ENCODE measurements at places on chromosomes 1 and 21. TPM values are rescaled to one million over a fixed set of nuclear protein-coding genes. Genes with fewer than 3 reads are reported as not detected.
A peak's percentile ranks its signal among the peaks of the same experiment; 100 is the strongest.

DNA sequence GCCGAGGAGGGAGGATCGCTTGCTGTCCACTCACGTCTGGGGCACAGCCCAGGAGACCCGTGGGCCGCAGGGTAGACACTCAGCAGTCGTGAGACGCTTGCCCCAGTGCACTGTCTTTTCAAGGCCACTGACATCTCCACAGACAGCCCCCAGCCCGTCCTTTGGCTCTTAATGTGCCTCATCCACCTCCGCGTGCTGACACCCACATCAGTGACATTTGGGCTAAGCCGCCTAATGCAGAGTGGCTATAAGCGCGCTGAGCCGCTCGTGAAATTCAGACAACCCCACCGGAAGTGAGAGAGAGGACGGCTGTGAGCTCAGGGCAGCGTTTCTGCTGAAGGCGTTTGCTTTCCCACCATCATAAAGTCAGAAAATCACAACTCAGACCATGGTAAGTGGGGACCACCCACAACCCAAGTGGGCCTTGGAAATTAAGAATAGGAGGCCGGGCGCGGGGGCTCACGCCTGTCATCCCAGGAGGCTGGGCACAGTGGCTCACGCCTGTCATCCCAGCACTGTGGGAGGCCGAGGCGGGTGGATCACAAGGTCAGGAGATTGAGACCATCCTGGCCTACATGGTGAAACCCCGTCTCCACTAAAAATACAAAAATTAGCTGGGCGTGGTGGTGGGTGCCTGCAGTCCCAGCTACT lies 8.4 kb downstream of the SLC35E2B start:
- no peak for DNase-seq

- no peak for DNase-seq
Observed at GRCh38 chr1:11342621-11343032, 69.6 kb downstream of the UBIAD1 start.

DNA sequence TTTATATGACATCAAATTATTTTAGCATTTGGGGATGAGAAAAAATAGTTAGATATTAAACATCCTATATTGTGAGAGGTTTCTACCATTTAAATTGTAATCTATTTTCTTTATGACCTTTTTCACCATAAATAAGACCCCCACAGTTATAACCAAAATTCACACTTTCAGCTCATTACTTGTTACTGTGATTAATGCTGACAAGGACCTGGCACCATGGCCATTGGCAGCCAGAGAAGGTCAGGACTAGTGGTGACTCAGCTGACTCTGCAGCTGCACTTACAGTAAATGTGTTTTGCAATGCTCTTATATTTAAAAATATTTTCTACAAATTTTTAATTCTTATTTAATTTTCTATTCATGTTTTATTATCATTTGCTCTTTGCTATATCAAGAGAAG lies 133.3 kb upstream of the C1orf105 start:
- peak; percentile 37 for DNase-seq

DNA sequence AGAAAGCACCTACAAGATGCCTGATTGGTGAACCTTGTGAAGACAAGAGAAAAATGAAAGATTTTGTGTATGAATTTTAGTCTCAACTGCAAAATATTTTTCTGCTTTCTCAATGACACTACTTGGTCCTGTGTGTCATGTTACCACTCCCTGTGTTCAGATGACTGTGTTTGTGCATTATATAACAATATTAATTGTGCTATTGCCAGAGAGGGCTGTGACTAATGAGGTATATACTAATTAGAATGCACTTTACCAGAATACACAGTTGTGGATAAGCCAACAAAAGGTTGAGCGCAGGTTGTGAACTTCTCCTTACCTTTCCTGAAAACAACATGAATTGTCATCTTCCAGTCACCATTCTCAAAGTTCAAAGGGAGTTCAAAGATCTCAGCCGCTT lies 17.3 kb upstream of the FMO2 start:
- no peak for DNase-seq

- DNase-seq: no peak
Observed at GRCh38 chr1:6222636-6223035, 13.1 kb downstream of the ICMT start.

GRCh38 chr1:71307451-71307850 lies 226.6 kb upstream of the ZRANB2 start:
- DNase-seq: peak; percentile 30

DNA sequence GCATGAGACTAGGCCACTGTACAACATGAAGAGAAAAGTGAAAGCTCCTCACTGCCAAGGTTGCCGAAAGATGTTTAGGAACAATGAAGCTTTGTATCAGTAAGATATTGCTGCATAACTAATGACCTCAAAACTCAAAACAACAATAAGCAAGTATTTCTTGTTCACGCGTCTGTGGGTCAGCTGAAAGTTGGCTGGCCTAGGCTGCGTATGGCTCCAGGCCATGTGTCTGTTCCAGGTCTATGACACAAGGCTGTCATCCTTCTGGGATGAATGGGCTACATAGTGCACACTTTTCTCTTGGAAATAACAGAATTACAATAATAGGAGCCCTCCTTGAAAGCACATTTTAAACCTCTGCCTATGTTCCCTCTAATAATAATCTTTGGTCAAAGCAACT lies 515.9 kb downstream of the PLPP3 start:
- no peak for DNase-seq

GRCh38 chr21:21003701-21004100 lies 5.5 kb downstream of the NCAM2 start:
- DNase-seq: no peak

- no peak for DNase-seq
Observed at GRCh38 chr1:233390842-233391737, 63.6 kb downstream of the MAP3K21 start.

GRCh38 chr1:238589843-238590435 lies 699.2 kb upstream of the ZP4 start:
- no peak for DNase-seq

DNA sequence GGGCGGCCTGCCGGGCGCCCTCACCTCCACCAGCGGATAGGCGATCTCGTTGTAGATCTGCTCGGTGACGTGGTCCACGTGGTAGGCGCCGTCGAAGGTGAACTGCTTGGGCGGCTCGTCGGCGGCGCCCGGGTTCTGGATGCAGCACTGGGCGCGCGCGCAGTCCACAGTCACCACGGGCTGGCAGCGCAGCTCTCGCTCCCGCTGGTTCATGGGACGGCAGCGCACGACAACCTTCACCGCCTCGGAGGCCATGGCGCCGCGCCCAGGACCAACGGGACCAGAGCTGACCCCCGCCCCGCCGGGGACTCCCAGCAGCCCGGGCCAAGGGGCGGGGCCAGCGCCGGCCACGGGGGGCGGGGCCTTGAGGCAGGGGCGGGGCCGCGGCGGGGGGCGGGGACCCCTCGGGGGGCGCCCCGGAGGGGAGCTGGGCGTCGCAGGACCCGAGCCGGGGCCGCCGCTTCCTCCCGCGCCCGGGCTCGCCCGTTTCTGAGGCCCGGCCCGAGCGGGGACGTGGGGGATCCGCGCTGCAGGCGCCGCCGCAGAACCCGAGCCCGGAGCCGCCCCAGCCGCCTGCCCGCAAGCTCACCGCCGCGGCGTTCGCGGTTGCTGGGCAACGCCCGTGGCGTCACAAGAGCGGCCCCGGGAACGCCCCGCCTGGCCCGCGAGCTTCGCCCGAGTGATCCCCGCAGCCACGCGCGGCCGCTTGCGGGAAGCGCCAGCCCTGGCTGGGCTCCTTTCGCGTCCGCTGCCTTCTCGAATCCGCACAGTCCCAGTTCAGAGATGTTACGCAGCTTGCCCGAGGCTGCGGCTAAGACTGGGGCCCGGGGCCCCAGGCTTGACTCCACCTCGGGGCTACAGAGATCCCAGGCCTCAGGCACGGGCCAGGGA lies at the start of gene KIF17:
Gene KIF17, minus strand, starts transcription at position 556 of the 891 bp plus-strand sequence. Its CDS starts 301 bp downstream, at position 255.
- peak; percentile 84 for DNase-seq

DNA sequence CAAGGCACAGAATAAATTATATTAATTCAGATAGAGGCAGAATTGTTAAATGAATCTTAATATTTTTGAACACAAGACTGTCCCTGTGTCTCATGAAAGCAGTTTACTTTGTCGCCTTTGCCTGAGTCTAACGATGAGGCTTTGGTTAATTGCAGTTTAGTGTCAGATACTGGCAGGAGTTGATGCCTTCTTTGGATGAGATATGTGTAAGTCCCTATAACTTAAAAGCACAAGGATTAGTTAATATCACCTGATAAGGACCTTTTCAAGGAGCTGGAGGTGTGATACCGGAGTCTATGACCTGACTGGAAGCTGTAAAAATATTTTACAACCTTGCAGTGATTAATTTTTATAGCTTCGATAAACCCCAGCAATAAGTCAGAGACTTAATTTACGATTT lies 2.0 kb upstream of the SIKE1 start:
- no peak for DNase-seq

- peak; percentile 97 for DNase-seq
Observed at GRCh38 chr1:36306902-36307456, 811 bp downstream of the SH3D21 start.

- DNase-seq: no peak
Observed at GRCh38 chr1:31869449-31869848, 53.6 kb upstream of the SPOCD1 start.

DNA sequence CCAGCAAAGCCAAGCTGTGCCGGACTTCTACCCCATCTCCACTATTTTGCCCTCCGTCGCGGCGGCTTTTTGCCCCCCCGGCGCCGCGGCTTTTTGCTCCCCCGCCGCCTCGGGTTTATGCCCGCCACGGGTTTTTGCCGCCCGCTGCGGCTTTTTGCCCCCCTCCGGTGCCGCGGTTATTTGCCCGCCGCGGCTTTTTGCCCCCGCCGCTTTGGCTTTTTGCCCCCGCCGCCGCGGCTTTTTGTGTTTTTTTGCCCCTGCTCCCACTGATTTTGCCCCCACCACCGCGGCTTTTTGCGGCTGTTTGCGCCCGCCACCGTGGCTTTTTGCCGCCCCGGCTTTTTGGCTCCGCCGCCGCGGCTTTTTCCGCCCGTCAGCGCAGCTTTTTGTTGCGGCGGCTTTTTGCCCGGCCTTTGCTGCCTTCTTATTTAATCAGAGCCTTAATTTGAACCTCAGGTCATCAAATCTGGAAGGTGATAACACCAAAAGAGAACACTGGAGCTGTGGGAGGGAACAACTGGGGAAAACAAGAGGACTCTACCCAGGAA lies 106.0 kb downstream of the TPTE start:
- DNase-seq: no peak

GRCh38 chr1:1065265-1065939 lies 8.7 kb downstream of the RNF223 start:
- DNase-seq: no peak

DNA sequence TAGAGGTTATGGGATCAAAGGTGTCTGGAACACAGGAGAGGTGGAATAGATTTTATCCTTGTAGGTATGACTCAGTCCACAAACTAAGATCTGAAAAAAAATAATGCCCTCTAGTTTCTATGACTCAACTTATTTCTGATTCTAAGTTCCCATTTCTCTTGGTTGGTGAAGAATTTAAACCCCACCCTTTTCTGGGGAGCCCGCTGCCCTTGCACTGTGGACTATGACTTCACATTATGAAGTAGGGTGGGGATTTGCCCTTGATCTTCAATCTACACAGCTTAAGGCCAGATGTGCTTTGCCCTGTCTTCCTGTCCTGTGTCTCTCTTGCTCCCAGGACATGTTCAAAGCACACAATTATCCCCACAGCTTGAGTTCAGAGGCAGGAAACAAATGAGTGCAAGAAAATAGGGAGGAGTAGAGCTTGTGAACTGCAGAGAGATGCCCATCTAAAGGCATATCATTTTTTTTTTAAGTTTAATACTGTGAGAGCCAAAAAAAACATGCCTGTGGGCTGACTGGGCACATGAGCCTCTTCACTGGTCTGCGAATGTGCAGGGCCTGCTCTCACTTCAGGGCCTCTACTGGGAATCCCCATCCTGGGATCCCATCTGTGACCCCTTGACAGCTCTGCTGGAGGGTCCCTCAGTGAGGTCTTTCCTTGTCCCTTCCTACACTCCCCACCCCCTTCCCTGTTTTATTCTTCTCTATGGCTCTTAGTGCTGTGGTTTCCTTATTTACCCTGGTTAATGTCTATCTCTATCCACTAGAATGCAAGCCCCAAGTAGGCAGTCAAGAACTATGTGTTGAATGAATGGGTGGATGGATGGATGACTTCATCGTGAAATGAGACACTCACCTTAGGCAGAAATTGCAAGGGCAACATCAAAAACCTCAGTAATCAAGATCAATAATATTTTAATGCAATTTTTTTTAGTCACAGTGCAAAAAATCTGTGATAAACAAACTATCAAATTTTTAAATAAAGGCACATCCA lies 61.5 kb downstream of the CD58 start:
- no peak for DNase-seq

- DNase-seq: no peak
Observed at GRCh38 chr21:14995695-14996490, 68.9 kb downstream of the NRIP1 start.

DNA sequence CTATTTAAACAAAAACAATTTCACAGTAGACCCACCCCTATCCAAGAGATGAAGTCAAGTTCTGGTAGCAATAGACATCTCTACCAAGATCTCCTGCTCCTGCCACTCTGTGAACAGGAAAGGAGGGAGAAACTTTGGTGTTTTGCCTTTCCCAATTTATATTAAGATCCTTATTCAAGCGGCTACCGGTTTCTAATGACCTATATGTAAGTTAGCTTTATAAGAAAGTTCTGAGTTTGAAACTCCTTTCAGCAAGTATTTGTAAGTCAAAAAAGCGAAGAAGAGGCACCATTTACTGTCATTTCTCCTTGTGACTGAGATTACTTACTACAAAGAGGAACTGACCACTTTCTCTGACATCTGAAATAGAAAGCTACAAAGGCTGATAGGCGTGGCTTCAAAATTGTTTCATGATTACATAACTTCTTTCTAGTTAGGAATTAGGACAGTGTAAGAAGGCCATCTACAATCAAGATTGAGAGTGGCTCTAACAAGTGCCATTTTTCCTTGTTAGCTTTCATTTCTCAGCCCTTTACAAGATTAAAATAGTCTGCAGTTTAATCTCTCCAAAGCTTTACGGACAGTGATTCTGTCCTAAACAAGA lies at the start of gene MNDA:
Gene MNDA, plus strand, starts transcription at position 448 of the 604 bp plus-strand sequence. CDS start 10,803 bp downstream, outside the sequence.
- no peak for DNase-seq

- no peak for DNase-seq
Observed at GRCh38 chr1:13517193-13517812, 3.5 kb upstream of the LRRC38 start.

The IGFN1 gene
- not detected for total RNA-seq

The PEF1 gene
- 57.2 TPM for total RNA-seq

The EFHD2 gene
- total RNA-seq: 164 TPM

The PRDM15 gene
- 7.8 TPM for total RNA-seq

The TINAGL1 gene
- 139 TPM for total RNA-seq

The KIF17 gene
- 1.6 TPM for total RNA-seq

The OR2T35 gene
- not detected for total RNA-seq

The EXTL1 gene
- 0.11 TPM for total RNA-seq

The C1orf115 gene
- 65.8 TPM for total RNA-seq

The TOMM40L gene
- 24.6 TPM for total RNA-seq

The LCE3E gene
- total RNA-seq: not detected

The HJV gene
- not detected for total RNA-seq

All from left colon (tissue), 2 donors.